ENCODE measurements at places on chromosomes 5 and 9.
A peak's percentile ranks its signal among the peaks of the same experiment; 100 is the strongest.

DNA sequence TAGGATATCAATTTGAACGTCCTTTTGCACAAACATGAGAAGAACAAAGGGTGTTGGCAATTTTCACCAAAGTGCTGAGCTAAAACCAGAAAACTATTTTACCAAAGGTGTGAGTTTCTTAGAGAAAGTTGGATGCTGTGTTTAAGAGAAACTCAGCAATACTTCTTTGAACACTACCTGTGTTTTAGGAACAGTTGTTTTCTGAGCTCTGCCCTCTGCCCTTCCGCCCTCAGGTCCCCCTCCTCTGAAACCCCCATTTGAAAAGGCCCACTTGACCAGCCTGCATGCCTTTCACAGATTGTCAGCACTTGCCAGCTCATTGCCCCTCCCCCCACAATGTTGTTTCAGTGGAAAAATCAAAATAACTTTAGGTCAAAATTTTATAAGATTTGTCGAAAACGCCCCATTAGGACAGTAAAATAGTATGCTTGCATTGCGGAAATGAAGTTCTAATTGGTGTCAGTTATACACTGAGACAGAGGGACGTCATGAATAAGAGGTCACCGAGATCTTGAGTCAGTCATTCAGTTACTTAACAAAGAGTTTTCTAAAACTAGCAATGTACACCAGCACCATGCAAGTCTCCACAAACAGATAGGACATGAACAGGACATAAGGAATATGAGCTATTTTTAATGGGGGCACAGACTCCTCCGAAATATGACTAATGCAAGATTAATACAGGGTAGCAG, 61.9 kb upstream of the IL7R start:
- DNase-seq: no peak

DNA sequence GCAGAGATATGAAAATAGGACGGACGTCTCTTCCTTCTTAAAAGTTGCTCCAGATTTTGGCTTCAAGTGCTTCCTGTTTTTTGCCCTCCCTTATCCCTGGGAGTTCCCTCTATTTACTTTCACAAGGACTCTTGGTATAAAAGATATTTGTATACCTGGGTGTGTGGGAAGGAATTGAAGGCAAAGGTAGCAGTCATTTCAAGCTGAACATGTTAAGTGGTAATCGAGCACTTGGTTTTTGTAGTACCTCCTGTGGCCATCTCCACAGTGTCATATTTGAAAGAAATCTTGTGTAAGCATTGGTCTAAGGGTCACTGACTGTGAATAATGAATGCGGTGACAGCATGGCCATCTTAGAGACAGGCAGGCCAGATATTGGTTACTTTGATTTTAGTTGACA, 593.6 kb downstream of the MTRR start:
- no peak for DNase-seq

DNA sequence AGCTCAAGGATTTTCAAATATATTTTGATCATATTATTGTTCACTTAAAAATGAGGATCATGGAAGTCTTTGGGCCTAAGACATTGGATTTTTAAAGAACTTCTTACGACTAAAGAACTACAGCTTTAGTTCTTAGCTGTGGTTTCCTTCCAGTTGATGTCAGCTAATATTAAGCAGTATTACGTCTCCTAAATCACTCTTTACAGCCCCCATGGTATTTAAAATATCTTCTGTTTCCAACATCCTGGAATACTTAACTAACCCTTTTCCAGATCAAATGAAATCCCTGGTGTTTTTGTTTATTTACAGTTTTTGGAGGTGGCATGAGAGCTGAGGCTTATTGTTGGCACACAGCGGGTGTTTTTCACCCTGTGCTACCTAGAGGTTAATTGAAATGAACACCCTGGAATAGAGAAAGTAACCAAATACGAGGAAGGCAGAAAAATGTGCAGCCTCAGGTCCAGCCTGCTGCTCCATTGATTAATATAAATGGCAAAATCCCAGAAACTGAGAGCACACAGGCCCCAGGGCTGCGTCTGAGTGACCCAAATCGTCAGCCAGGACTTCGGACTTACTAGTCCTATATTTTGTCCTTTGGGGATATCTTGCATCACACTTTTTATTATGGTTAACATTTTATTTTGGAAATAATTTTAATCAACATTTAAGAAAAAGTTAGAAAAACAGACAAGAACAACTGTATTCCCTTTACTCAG, 52.3 kb upstream of the ICE1 start:
- DNase-seq: no peak

DNA sequence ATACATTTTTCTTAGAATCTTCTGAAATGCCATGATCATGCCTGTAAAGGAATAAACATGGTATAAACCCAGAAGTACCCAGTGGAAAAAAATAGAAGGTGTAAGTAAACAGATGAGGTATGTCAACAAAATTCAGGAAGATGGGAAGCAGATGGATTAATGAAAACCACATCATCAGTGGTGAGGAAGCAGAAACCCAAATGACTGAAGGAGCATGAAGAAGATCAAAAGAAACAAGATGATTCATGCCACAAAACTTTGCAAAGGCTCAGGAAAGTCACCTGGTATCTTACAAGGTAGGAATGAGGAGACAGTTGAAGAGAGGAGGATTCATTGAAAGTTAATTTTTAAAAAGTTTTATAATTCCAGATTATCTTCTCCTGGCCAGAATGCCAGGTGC, 132.8 kb upstream of the PAPPA start:
- DNase-seq: no peak

DNA sequence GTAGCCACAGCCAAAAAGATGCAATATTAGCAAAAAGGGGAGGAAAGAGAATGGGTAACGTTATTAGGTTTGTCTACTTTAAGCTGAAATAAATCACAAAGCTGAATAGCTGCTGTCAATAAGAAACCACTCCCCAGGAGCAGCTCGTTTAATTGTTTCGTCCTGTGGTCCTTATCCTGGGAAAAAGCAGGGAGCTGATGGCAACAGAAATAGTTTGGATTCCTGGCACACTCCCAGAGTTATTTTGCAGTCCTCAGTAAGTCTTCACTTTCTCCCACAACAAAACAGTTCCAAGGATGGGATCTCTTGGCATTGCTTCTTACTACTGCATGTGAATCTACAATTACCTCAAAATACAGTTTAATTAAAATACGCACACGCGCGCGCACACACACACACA, 28.8 kb downstream of the FRMD3 start:
- peak; percentile 26 for DNase-seq

- DNase-seq: no peak
Measured at GRCh38 chr5:181086026-181086883, 44.7 kb downstream of the OR2V1 start.

GRCh38 chr5:103808464-103809106, 246.0 kb upstream of the NUDT12 start:
- DNase-seq: peak; percentile 25

DNA sequence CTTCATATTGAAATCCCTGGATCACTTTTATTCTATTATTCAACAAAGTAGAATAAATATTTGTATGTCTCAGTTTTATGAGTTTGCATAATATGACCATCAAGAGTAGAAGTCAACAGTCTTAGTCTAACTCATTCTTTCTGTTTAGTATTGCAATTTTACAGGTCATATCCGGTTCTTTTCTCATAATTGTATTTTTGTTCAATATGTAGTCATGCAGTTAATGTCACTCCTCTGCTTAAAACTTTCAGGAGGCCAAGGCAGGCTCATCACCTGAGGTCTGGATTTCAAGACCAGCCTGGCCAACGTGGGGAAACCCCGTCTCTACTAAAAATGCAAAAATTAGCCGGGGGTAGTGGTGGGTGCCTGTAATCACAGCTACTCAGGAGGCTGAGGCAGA, 148.4 kb upstream of the TRPM3 start:
- DNase-seq: no peak

DNA sequence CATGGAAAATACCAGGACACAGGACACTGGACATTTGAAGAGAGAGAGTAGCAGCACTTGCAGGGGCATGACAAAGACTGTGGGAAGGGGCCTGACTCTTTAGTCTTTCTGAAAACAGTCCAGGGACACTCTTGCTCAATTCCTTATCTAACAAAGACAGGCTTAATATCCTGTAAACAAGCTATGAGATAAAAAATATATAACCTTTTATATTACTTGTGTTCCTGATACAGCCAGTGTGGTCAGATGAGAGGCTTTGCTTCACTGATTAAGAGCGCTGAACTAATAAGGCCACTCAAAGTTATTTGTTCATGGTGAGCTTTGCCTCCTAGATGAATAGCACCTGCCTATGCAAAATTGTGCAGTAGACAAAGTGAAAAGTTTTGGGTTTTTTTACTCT, 518.7 kb downstream of the LRRC70 start:
- no peak for DNase-seq

- peak; percentile 14 for DNase-seq
Measured at GRCh38 chr5:114055318-114056184, 306.3 kb upstream of the KCNN2 start.

GRCh38 chr5:81856948-81857928, 106.3 kb upstream of the SSBP2 start:
- no peak for DNase-seq

DNA sequence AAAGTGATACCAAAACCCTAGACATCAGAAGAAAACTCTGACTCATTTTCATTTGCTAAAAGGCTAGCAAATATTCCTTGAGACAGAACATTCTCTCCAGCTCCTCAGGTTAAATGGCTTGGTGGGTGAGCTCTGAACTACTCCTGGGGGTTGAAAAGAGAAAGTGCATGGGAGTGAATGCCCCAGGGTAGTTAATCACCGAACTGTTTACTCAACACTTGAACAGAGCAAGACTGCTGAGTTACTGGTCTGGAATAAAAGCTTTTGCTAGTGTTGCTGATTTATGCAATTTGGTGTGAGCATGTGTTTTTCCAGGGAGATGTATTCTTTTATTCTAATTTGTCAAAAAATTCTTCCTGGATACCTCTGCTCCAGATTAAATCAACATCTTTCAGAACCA, 88.3 kb upstream of the PRDM9 start:
- DNase-seq: peak; percentile 30

- no peak for DNase-seq
Measured at GRCh38 chr5:163339148-163339547, 98.2 kb upstream of the CCNG1 start.

- DNase-seq: no peak
Measured at GRCh38 chr5:71471193-71471592, 15.7 kb downstream of the BDP1 start.

DNA sequence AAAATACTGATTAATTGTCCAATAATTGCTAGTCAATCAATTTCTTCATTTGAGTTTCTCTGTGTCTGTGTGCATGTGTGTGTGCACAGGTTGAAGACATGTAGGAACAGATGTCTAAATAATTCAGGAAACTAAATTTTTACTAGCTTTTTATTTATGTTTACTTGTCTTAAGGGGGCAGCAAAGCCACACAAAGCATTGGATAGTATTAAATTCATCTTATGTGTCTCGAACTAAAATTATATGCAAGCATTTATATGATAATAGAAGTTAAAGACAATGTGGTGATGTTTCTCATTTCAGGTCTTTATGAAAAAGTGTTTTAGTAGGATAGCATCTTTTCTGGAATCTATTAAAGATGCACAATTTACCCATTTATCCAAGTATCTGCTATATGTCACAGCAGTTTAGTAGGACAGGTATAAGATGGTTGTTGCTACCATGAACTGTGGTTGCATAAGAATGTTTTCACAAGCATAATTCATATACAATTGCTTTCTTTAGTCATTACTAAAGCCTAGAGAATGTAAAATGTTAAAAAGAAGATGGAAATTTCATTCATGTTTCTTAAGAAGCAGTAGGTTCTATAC, 784.6 kb upstream of the NUDT12 start:
- no peak for DNase-seq

GRCh38 chr5:97425511-97425910, 242.5 kb upstream of the RIOK2 start:
- DNase-seq: no peak

GRCh38 chr5:58497921-58498320, 6.7 kb downstream of the GAPT start:
- no peak for DNase-seq

- DNase-seq: no peak
Measured at GRCh38 chr9:113875459-113876150, 504 bp upstream of the ZNF618 start.

- DNase-seq: no peak
Measured at GRCh38 chr5:148815578-148815977, 10.8 kb upstream of the ADRB2 start.

DNA sequence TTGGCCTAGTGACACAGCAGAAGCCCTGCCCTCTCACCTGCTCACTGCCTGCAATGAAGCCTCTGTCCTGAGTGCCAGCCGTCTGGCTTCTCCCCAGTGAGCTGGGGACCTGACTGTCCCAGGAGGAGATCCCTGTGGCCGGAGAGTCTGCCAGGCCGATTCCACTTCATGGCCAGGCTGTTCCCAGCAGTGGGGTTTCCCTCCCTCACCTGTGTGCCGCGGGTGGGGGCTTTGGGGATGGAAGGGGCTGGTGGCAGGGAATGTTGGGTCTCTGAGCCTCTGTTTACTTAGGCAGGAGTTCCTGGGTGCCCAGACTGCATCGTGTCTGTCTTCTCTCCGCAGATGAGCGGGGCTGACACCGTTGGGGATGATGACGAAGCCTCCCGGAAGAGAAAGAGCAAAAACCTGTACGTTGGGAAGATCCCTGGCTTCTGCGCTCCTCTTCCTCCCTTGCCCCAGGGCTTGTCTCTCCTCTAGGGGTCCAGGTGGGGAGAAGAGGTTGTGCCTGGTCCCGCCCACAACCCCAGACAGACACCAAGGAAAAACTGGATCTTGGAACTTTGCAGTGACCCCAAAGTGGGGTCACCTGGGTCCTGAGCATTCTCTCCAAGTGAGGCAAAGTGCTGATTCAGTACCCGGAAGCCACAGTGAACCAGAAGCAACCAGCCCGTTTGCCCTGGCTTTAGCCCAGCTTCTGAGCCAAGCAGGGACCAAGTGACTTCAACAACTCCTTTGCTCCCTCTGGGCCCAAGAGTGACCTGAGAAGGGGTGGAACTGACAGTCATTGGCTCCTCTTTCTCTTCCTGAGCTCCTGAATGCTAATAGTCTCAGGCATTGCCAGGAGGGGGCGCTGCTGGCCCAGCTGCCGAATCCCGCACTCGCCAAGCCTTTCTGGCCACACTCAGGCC, 127.7 kb downstream of the RGS3 start:
- peak; percentile 62 for DNase-seq

Measured in HTR-8/SVneo (cell line).